ENCODE measurements at places on chromosomes 6 and 20.

- no peak for DNase-seq
Measured at GRCh38 chr20:41424546-41424945, 57.9 kb upstream of the EMILIN3 start.

- no peak for DNase-seq
Measured at GRCh38 chr6:7440476-7440875, 50.9 kb downstream of the RIOK1 start.

DNA sequence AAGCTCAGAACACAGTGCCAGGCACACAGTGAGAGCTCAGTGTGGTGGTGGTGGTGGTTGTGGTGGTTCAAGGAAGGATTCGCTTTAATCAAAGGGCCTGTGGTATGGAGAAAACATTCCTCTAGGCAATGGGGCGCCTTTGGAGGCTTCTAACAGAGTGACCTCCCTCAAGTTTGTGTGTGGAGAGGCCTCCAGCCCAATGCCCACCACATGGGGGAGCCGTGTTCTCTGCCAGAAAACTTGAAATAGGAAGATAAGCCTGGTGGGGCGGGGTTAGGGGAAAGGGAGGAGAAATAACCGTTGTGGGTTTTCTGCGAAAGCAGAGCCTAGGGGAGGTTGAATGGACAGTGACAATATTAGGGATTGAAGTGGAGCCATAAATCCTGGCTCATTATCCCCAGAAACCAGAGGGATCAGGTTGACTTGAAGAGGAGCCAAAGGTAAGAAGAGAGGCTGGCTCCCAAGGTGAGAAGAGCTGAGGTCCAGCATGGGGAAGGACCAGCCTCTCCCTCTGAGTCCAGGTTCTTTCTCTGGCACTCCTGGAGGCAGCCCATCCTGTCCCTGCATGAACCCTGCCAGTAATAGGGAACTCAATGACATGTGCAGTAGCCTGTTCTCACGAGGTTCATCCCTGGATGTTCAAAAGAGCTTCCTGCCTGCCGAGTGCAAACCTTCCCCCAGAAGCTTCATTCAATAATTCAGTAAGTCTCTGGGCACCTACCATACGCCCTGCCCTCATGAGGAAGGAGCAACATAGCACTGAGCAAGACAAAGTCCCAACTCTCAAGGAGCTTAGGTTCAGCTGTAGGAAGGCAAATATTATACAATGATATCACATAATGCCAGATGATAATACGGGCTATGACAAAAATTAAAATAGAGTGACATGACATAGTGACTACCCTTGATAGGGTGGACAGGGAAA, 51.4 kb downstream of the TGM2 start:
- no peak for DNase-seq

DNA sequence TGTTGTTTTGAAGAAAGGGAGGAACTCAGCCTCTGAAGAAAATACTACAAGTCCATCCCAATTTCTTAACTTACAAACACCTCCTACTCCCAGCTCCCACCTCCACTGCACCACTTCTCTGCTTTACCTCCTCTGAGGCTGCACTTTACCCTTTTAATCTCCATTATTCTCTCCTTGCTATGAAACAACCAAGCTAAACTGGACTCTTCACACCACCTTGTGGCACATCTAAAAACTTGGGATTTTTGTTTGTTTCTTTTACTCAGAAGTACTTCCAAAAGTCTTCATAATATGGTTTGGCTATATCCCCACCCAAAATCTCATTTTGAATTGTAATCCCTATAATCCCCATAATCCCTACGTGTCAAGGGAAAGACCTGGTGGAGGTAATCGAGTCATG, 142.2 kb downstream of the MOXD1 start:
- DNase-seq: no peak

DNA sequence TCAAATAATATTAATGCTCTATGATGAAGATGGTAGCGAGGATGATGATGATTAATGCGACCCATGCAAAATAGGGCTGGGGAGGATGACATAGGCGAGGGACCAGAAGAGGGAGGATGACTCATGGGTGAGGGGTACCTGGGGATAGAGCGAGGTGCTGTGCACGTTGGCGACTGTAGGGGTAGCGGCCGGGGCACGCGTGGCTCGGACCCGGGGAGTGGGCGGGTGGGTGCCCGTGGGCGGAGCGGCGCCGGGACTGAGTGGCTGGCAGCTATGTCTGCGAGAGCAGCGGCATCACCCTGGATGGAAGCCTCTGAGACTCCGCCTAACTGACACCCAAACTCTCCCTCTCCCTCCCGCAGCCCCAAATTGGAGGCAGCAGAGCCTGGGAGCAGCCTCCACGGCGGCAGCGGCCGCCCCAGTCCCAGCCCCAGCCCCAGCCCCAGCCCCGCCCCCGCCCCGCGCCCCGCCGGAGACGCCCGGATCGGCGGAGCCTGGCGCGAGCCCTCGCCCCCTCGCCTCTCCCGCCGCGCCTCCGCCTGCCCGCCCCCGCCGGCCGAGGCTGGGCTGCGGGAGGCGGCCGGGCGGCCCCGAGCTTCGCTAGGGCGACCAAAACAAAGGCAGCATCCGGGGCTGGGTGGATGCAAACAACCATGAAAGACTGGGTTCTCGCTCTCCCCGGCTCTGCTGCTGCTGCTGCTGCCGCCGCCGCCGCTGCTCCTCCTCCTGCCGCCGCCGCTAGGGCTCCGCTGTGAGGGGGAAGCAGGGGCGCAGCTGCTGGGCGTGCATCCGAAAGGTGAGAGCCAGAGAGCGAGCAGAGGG, at the start of gene RIMS1:
RIMS1 (plus strand) TSS at position 367 of the 822 bp plus-strand sequence. CDS start 474 bp downstream, outside the sequence.
- no peak for DNase-seq

GRCh38 chr6:17964633-17965032, 22.8 kb downstream of the KIF13A start:
- no peak for DNase-seq

DNA sequence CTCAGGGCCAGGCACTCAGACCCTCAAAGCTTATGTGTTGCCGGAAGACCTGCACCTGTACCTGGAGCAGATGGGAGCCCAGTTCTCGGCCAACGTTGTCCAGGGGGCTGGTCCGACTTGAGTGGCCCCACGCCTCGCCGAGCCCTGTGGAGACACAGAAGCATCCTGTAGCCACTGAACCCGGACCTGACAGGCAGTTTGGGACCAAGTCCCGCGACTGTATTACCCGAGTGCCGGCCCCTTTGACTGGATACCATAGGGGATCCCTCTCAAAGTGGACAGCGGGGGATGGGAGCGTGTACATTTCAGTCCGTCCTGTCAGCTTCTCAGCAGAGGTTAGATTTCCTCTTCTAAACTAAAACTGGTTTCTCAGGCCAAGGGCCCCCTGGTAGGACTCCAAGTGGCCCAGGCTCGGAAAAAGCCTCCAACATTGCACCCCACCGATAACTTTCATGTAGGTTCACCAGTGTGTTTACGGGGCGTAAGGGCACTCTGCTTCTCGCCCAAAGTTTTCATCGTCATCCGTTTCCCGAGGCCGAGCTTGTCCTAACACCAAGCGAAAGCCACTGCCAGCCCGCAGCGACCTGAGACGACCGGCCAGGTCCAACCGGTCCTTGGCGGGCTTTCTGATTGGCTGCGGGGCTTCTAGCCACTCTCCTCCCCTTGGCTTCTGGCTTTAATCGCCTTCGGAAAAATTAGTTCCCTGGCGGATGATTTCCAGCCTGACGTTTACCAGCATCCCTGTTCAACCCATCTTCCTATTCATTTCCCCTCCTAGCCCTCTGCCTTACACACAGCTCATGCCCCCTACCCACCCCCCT, 10.8 kb downstream of the SIM1 start:
- DNase-seq: no peak

DNA sequence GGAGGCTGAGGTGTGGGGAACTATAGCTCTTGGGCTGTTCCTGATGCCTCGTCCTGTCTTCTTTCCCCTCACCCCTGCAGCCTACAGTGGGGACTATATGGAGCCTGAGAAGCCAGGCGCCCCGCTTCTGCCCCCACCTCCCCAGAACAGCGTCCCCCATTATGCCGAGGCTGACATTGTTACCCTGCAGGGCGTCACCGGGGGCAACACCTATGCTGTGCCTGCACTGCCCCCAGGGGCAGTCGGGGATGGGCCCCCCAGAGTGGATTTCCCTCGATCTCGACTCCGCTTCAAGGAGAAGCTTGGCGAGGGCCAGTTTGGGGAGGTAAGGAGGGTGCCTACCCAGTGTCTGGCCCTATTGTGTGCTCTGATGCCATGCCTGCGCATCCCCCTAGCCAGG, 11.5 kb upstream of the GTF2H4 start:
- no peak for DNase-seq

DNA sequence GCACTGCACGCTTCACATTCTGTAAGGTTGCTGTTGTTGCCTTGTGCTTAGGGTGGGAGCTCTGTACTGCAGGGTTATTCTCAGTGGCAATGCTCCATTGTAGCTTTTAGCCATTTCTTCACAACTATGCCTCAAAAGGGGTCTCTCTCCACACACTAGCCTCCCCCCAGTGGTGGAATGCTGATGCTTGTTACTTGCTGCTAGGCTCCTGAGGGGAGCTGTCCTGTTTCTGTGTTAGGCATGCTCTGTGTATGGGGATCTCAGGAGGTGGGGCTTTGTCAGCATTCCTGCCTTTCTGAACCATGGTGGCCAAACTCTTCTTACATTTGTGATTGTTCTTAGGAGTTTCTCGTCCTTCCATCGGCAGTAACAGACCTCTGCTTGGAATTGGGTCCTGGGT, 18.8 kb downstream of the TMEM170B start:
- no peak for DNase-seq

GRCh38 chr20:13006825-13007224, 1.9 kb upstream of the SPTLC3 start:
- DNase-seq: no peak

DNA sequence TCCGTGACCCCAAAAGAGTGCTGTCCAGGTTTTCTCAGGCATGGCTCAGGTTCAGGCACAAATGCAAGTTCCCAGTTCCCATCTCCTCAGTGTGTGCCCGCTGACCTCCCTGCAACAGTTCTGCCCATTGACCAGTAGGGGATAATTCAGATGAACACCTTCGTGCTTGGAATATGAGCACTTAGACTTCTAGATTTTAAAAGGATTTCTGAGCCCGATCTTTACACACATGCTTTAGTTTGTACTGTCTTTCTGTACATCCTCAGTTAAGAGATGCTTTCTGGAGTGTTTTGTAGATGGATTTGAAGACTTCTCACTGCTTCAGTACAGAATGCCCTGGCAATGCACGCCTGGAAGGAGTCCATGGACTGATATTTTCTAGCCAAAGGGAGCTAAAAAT, 239.6 kb upstream of the PLCB4 start:
- no peak for DNase-seq

GRCh38 chr6:16623029-16623653, 138.1 kb downstream of the ATXN1 start:
- DNase-seq: no peak

DNA sequence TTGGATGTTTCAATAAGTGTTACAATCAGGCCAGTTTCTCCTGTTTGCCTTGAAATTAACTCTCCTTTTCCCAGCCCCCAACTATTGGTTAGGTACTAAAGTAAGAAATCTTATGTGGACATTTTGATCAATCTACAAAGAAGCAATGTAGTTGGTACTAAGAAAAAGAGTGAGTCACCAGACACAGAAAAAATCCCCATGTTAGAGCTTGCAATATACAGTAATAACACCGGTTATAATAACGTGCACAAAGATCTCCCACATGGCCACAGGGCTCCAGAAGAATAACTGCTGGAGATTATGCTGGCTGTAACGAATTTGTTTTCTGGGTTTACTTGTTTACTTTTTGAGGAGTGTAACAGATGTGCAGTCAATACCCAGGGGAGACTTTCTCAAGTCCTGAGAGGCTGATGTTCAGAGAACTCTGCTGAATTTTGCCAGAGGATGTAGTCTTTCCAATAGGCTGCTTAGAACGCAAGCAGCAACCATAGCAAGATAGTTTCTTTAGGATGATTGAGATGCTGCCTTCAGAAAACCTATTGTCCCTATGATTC, 166.2 kb upstream of the SPACA1 start:
- DNase-seq: no peak

- no peak for DNase-seq
Measured at GRCh38 chr6:104402572-104402971, 457.1 kb downstream of the HACE1 start.

DNA sequence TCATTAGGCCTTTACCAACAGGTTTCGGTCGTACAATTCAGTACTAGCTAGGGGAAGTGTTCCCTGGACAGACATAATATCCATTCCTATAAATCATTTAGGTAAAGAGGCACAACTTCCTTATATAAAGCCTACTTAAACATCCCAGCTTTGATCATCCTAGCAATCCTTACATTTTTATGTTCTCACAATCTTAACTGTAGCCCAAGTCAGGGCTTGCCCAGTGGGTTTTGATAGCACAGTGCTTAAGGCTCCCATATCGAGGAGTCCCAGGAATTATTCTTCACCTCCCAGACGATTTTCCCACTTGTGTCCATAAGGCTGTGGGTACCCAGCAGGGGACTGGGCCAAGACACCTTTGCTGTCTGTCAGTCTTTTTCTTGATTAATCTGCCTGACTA, 63.2 kb downstream of the E2F3 start:
- no peak for DNase-seq

GRCh38 chr20:18688676-18689075, 100.8 kb downstream of the DTD1 start:
- DNase-seq: no peak

- no peak for DNase-seq
Measured at GRCh38 chr20:39876976-39877635, 811.9 kb downstream of the MAFB start.

DNA sequence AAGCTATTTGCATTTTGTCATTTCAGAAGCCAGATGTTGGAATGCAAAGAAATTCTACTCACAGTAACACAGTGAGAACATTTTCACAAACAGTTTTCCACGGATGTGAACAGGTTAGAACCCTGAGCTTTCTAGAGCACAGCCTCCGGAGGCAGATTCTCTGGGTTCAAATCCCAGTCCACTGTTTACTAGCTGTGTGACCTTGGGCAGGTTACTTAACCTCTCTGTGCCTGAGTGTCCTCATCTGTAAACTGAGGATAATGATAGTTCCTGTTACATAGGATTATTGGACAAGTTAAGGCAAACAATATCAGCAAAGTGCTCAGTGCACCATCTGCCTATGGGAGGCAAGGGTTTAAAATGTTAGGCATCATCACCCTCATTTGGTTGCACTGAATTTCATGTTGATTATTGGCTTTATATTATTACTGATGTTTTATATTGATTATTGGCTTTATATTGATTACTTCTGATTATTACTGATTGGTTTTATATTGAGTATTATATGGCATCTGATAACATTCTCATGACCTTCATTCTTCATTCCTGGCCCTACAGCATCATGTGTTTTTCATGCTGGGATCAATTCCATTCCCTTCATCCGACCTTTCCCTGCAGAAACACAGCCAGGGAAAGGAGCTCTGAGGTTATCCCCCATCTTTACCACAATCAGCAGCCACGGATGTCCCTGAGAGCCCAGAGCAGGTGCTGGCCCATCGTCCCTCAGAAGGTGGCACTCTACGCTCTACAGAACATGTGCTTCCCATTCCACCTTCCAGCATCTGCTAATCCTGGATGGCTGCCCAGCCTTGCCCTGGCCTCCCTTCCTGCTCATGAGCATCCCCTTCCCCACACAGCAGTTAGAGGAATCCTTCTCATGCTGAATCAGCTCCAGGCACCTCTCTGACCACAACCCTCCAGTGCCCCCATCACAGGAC, 283.1 kb downstream of the PREX1 start:
- no peak for DNase-seq

DNA sequence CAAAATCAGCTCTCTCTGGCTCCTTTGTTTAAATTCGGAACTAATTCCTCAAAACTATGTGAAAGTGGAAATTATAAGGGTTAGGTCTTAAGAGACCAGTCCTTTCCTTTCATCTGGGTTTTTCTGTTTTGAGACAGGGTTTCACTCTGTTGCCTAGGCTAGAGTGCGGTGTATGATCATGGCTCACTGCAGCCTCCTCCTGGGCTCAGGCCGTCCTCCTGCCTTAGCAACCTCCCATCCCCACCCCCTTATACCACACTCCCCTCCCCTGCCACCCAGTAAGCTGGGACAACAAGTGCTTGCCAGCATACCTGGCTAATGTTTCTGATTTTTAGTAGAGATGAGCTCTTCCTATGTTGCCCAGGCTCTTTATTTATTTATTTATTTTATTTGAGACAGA, 12.8 kb upstream of the SSR1 start:
- no peak for DNase-seq
